ENCODE measurements at places on chromosomes 6 and 20. TPM values are rescaled to one million over a fixed set of nuclear protein-coding genes. Genes with fewer than 3 reads are reported as not detected.

DNA sequence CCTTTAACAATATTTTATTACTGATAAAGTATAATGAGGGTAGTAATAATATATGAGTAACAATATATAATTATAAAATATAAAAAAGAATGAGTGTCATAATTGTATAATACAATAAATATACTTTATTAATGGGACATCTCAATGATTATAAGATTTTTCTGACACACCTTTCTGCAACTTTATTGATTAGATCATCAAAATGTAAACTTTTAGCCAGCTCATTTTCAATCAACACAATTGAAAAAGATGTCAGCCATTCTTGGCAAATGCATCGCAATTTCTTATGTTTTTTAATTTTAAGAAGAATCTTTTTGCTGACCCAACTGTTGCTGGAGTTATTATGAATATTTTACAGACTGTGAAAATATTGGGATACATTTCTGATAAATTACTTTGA is 132.4 kb upstream of the RNF217 start:
- H3K4me3 ChIP-seq: no peak overlapping the region
- DNase-seq: no peak
- no peak overlapping the region for H3K27ac ChIP-seq
- H3K36me3 ChIP-seq: no peaks in the 10 kb centered on the region

- no peak overlapping the region for H3K4me3 ChIP-seq
- H3K36me3 ChIP-seq: no peaks in the 10 kb centered on the region
- no peaks in the 10 kb centered on the region for H3K27me3 ChIP-seq
- no peaks in the 10 kb centered on the region for H3K4me1 ChIP-seq
- DNase-seq: no peak
These were observed 51.9 kb downstream of the MAFB start for GRCh38 chr20:40637176-40637575.

DNA sequence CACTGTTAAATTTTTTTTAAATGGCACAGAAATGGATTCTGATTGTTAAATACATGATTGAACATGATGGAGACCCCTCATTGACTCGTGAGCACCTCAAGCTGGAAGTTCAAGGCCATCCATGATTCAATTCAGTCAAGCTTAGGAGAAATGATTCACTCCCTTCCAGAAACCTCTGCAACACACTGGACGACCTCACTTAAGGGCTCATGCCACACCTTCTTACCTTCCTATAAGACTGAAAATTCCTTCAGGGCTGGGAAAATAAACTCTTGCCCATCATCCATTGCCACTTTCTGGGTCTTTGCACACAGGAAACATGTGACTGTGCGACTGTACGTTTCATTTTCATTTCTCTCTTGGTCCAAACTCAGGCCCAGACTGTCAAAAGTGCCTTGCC is 196.4 kb downstream of the TBXT start:
- H3K27ac ChIP-seq: peak overlapping the region; percentile 27
- no peaks in the 10 kb centered on the region for H3K36me3 ChIP-seq
- H3K27me3 ChIP-seq: no peaks in the 10 kb centered on the region
- H3K4me1 ChIP-seq: peaks cover 4% of the 10 kb centered on the region
- DNase-seq: no peak
- H3K4me3 ChIP-seq: peak overlapping the region; percentile 32

GRCh38 chr6:12909833-12910232 is 193.3 kb downstream of the PHACTR1 start:
- DNase-seq: no peak
- H3K27me3 ChIP-seq: no peaks in the 10 kb centered on the region
- no peaks in the 10 kb centered on the region for H3K36me3 ChIP-seq
- no peak overlapping the region for H3K27ac ChIP-seq
- H3K4me3 ChIP-seq: no peak overlapping the region

DNA sequence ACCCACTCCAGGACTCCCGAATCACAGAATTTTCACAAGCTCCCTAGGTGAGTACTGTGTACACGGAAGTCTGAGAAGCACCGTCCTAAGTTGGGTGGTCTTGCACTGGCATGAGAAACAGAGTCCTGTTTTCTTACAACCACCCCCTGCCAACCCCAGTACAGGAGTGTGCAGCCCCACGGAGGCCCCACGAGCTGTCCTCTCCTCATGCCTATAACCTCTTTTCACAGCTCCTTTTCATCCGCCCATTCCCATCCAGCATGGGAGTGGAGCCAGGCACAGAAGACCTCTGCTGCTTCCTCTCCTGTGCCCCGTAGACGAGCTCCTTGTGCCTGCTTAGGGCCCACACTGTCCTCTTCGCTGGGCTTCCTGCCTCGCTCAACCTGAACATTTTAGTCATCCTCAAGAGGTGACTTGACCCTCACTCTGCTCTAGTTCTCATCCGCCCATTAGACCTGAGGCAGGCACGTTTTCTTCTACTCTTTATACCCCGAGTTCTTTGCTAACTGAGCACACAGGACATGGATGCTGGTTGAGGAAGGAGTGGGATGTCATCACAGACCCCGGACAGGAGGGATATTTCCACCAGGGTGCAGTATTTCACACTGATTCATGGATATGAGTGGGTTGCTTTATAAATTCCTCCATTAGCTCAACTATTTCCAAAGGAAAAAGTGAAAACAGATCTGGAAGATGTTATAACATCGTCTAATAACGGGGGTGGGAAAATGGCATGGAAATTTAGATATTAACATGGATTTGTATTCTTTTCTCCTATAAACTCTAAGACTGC is 160.5 kb downstream of the TTLL2 start:
- H3K36me3 ChIP-seq: no peaks in the 10 kb centered on the region
- no peak for DNase-seq

DNA sequence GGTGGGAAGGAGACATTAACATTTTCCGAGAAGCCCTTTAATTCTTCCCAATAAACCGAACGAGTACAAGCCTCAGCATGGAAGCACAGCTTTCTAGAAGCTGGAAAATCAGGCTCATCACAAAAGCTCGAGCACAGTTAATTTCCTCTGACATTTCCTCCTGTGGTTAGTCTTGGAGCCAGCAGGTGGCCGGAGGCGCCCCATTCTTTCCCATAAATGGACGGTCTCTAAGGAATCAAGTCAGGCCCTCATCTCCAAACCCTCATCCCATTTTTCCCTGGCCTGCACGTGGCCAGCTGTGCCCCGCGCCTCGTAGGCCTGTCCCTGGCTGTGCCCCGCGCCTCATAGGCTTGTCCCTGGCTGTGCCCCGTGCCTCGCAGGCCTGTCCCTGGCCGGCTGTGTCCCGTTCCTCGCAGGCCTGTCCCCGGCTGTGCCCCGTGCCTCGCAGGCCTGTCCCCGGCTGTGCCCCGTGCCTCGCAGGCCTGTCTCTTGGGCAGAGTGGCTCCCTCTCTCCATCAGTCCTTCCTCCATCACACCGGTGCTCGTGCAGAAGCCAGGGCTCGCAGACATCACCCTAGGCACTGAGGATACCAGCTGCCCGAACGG is 19.7 kb upstream of the NTSR1 start:
- H3K27ac ChIP-seq: no peak overlapping the region
- H3K27me3 ChIP-seq: peaks cover 19% of the 10 kb centered on the region
- no peaks in the 10 kb centered on the region for H3K36me3 ChIP-seq
- no peaks in the 10 kb centered on the region for H3K4me1 ChIP-seq
- no peak overlapping the region for H3K4me3 ChIP-seq

DNA sequence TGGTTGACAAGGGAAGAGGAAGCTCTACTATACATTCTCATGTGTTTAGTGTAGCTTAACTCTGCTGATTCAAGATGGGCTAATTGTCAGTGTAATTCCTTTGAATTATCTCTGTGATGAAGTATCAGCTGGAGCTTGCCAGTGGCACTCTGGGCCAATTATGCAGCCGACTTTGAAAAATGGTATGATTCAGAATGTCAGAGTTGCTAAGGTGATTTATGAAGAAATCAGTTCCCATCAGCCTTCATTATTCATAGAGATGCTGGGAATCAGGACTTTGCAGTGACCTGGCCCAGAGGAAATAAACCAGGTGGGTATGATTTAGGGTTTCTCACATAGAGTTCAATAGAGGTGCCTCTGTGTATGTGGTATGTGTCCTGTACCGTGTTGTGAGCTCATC is 33.4 kb downstream of the KCNS1 start:
- no peak for DNase-seq
- peak overlapping the region; percentile 43 for H3K27ac ChIP-seq
- H3K36me3 ChIP-seq: no peaks in the 10 kb centered on the region
- no peaks in the 10 kb centered on the region for H3K27me3 ChIP-seq
- no peak overlapping the region for H3K4me3 ChIP-seq

DNA sequence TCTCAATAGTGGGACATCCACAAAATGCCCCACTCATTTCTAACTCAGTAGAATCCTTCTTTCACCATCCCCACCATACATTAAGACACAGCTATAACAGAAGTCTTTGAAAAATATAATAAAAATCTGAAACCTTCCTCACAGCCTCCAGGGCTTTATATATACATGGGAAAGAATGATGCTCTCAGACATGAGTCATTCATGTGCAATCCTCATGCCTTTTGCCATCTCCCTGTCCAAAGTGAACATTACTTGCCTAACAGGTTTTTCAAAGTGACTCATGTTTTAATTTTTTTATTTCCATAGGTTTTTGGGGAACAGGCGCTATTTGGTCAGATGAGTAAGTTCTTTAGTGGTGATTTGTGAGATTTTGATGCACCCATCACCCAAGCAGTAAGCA is 162.7 kb downstream of the RALGAPA2 start:
- H3K27me3 ChIP-seq: no peaks in the 10 kb centered on the region
- H3K27ac ChIP-seq: no peak overlapping the region
- DNase-seq: no peak
- no peak overlapping the region for H3K4me3 ChIP-seq
- H3K4me1 ChIP-seq: no peaks in the 10 kb centered on the region

DNA sequence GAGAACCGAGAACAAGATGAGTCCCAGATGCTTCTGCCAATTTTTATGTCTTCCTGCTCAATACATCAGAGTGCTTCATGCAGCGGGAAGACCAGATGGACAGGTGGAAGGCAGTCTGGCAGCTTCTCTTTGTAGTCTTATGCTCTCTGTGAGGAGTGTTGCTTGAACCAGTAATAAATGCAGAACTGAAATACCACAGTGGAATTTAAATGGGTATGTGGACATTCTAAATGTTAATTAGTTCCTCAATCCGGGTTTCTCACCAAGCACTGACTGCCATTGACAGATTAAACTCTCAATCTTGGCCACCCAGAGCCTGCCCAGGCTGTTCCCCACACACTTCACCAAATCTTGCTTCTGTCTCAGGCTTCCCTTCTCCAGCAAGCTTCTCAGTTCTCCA is 695.5 kb upstream of the CHD6 start:
- no peak overlapping the region for H3K4me3 ChIP-seq
- H3K27ac ChIP-seq: no peak overlapping the region
- no peaks in the 10 kb centered on the region for H3K36me3 ChIP-seq
- no peaks in the 10 kb centered on the region for H3K27me3 ChIP-seq
- no peak for DNase-seq

DNA sequence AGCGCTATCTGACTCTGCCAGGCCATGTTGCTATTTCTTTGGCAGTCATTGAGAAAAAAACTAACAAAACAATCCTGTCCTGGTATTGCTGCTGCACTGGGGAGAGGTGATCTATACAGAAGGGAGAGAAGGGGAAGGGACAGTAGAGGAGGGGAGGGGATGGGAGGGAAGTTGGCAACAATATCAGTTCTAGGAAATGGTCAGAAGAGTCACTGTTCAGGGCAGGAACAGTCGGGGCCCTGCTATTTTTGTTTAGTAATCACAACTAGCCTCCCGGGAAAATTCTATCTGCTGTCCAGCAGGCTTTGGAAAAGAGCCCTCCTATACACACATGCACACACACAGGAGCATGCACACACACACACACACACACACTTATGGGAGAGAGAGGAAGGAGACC is 142.3 kb upstream of the CARMIL1 start:
- no peaks in the 10 kb centered on the region for H3K36me3 ChIP-seq
- no peaks in the 10 kb centered on the region for H3K27me3 ChIP-seq
- H3K4me1 ChIP-seq: peaks cover 30% of the 10 kb centered on the region
- DNase-seq: peak; percentile 69
- peak overlapping the region; percentile 41 for H3K27ac ChIP-seq
- peak overlapping the region; percentile 74 for H3K4me3 ChIP-seq

- peak; percentile 90 for DNase-seq
- H3K27ac ChIP-seq: no peak overlapping the region
- peaks cover 3% of the 10 kb centered on the region for H3K4me1 ChIP-seq
These were observed 12.7 kb downstream of the COL9A3 start for GRCh38 chr20:62829231-62830230.

DNA sequence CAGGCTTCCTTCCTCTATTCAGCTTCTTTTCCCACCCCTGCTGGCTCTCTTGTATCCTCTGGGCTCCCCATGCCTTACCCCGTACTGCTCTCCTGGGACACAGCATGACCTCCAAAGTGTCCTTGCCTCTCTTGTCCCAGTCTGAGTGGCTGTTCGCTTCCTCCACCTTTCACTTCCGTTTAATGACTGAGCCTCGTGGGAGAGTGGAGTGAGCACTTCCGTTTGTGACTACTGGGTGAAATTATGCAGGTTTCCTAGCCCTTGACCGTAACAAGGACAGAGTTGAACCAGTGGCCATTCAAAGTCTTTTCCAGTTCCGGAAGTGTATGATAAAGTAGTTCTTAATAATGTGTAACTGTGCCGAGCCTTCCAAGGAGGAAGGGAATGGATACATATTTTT is 109.2 kb downstream of the ARID1B start:
- no peak overlapping the region for H3K4me3 ChIP-seq
- no peaks in the 10 kb centered on the region for H3K27me3 ChIP-seq
- H3K27ac ChIP-seq: no peak overlapping the region
- peaks cover 4% of the 10 kb centered on the region for H3K4me1 ChIP-seq
- H3K36me3 ChIP-seq: no peaks in the 10 kb centered on the region

- no peaks in the 10 kb centered on the region for H3K36me3 ChIP-seq
- H3K27me3 ChIP-seq: no peaks in the 10 kb centered on the region
- no peak for DNase-seq
- no peak overlapping the region for H3K27ac ChIP-seq
These were observed 74.2 kb downstream of the COL21A1 start for GRCh38 chr6:56173228-56173627.

- DNase-seq: no peak
- no peak overlapping the region for H3K27ac ChIP-seq
- no peaks in the 10 kb centered on the region for H3K27me3 ChIP-seq
These were observed 103.3 kb upstream of the DST start for GRCh38 chr6:56745971-56746370.

DNA sequence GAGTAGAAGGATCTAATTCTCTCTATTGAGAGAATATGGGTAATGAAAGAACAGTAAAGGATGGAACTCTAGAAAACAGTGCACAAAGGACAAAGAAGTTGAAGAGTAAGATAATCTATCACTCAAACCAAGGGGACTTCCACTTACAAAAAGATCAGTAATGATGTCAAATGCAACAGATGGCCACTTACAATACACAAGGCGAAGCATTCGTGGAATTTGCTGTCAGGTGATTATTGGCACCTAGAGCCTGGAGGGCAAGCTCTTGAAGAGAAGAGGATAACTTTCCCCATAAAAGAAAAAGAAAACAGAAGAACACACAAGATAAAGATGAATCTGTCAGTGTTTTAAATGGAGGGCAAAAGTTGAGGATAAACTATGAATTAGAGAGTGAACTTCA is 256.0 kb upstream of the TCF21 start:
- no peaks in the 10 kb centered on the region for H3K36me3 ChIP-seq
- no peak overlapping the region for H3K27ac ChIP-seq
- DNase-seq: no peak
- no peak overlapping the region for H3K4me3 ChIP-seq

The TAAR1 gene
- not detected for total RNA-seq

The VGLL2 gene
- total RNA-seq: not detected

The DLK2 gene
- total RNA-seq: 0.29 TPM

The SLC22A2 gene
- under 0.01 TPM for total RNA-seq

The TFB1M gene
- total RNA-seq: 18.8 TPM

The PPIL1 gene
- 9.8 TPM for total RNA-seq

The TSBP1 gene
- not detected for total RNA-seq

All from osteoblast (primary cell).